ENCODE measurements at places on chromosomes 4 and X.

DNA sequence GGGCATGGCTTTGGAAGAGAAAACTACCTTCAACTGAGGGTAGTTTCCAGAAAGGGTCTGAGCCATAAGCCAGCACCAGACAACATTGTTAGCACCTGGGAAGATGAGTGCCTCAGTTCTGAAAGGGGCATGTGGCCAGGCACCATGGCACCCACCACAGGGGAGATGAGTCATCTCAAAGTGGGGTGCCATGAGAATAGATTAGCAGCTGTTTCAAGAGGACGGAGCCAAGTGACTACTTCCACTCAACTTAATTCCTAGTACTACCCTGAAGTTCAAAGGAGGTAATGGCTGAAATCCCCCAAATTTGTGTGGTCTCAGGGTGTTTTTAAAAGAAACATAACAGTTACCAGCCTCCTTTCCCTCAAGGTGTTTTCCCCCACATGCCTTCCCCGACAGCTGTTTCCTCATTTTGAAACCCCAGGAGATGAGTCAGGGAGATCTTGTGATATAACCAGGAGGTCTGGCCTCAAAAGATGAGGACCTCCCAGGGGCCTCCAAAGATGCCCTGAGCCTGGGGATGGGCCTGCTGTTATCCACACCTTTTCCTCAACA is 27.8 kb upstream of the FTHL17 start:
- DNase-seq: peak; percentile 39

- DNase-seq: no peak
Observed at GRCh38 chr4:142091691-142092182, 455.4 kb downstream of the IL15 start.

DNA sequence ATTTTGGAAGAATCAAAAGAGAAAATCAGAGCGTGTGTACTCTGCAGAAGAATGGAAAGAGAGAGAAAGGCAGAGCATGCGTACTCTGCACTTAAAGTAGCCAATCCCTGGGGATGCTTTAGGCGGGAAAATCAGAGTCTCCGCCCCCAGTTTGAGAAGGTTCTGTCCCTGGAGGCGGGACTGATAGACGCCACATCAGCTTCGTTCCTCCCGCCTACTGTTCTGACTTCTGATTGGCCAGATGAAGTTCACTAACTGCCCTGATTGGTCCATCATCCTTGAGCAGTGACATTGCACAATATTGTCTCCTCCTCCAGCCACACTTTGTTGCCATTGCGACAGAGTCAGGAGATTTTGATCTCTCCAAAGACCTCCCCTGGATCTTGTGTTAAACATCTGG is 23.8 kb downstream of the SSX1 start:
- DNase-seq: no peak

DNA sequence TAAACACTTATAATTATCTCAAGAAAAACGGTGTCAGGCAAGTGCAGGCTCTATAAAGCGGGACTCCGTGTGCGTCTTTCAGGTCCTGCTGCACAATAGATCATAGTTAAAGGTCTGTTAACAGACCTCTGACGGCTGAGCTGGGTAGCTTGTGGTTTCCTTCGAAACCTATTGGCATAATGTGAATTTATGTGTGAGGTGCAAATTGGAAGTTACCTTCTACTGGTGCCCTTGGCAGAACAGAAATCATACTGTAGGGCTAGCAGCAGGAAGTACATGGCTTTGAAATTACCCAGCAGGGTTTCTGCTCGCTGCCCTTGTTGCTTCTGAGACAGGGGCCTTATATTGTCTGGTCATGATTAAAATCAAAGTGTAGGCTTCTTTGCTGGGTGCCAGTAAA is 216.4 kb upstream of the HAND2 start:
- DNase-seq: no peak

DNA sequence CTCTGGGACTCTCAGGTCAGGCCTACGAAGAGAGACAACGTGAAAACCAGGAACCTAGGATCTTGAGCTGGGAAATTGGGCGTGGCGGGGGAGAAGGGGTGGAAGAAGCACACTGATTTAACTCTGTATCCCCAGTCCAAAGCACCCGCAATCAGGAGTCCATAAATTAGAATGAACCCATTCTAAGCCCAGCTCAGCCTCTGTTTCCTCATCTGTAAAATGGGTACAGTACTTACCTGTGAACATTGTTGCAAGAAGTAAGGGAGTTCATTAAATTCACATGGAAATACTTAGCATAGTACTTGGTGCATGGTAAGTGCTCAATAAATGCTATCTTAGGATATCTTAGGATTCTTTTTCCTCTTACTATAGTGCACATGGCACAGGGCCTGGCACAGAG is 326.7 kb downstream of the BCOR start:
- no peak for DNase-seq

DNA sequence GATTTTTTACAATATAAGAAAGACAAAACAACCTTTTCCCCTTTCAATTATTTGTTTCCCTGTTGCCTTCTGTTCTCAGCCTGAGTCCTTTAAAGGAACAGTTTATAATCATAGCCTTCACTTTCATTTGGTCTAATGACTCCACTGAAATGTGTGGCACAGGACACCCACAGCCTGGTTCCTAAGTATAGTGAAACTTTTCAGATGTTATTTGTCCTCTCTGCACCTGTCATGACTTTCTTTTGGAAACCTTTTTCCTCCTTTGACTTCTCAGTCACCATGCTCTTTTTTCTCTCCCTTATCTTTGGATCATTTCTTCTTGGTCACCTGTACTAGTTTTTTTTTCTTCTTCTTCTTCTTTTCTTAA is 237.8 kb upstream of the ANXA3 start:
- no peak for DNase-seq

- no peak for DNase-seq
Observed at GRCh38 chr4:86451560-86452330, 91.9 kb upstream of the MAPK10 start.

DNA sequence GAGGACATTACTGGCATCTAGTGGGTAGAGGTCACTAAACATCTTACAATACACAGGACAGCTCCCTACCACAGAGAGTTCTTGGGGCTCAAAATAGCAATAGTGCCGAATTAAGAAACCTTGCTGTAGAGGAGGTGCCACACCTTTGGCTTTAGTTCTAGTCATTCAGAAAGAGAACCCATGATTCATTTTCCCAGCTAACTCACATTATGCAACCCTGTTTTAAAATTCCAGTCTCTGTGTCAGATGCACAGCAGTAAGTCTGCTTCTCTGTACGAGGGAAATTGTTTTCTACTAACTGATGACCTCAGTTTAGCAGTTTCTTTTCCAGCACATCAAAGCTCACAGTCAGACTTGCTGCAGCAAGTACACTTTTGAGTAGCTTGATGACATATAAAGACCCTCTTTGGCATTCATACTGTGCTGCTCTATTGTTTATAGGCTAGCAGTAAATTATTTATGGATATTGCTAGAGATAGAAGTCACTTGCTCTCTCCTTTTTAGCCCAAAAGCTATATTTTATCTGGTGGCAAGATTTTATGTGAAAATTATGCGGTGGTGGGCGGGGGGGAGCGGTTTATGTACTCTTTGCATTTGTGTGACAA is 487.8 kb upstream of the MAGEB18 start:
- DNase-seq: no peak

- DNase-seq: peak; percentile 91
Observed at GRCh38 chrX:153333821-153334653, at the start of gene ZNF275. Gene ZNF275 (plus strand): TSS chrX:153334153. CDS start chrX:153336680, 2,527 bp downstream.

DNA sequence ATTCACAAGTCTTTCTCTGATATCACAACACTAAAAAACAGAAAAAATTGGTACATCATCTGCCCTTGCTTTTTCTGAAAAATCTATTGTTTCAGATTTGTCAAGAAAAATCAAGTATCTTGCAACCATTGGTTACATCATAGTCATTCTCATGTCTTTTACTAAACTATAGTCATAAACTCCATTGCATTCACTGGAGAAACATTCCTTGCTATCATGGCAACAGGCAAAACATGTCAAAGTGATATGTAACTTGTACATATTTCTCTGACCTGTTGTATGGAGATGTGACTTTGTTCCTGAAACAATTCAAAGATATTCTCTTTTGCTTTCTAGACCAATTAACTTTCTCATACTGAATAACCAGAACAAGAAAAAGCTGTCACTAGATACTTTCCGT is 121.9 kb upstream of the ANK2 start:
- DNase-seq: no peak
